Stimulated activated CD8-positive, alpha-beta memory T cell treated with anti-CD3 and anti-CD28 coated beads, Interleukin-4, amount 100 ng/mL, for 1 hour (primary cell): ENCODE measurements at places on chromosomes 13 and 19.

GRCh38 chr19:48926909-48927308 is 6.6 kb upstream of the DHDH start:
- no peak for DNase-seq

DNA sequence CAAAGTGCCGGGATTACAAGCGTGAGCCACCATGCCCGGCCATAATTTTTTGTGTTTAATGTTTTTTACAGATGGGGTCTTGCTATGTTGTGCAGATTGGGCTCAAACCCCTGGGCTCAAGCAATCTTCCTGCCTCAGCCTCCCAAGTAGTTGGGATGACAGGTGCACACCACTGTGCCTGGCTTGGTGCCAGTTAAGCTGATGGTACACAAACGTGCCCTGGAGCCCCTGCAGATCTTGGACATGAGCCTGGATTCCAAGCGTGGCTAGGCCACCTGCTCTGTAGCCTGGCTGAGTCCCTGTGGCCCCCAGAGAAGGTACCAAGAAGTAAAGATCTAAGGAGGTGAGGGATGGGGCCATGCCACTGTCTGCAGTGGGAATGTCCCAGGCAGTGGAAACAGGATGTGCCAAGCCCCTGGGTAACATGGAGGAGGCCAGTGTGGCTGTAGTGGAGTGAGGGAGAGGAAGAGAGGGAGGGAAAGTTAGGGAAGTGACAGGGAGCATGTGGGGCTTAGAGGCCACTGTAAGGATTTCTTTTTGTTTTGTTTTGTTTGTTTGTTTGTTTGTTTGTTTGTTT is 7.0 kb downstream of the PRODH2 start:
- no peak for DNase-seq

GRCh38 chr19:55563261-55563690 is 17.4 kb downstream of the ZNF579 start:
- no peak for DNase-seq

DNA sequence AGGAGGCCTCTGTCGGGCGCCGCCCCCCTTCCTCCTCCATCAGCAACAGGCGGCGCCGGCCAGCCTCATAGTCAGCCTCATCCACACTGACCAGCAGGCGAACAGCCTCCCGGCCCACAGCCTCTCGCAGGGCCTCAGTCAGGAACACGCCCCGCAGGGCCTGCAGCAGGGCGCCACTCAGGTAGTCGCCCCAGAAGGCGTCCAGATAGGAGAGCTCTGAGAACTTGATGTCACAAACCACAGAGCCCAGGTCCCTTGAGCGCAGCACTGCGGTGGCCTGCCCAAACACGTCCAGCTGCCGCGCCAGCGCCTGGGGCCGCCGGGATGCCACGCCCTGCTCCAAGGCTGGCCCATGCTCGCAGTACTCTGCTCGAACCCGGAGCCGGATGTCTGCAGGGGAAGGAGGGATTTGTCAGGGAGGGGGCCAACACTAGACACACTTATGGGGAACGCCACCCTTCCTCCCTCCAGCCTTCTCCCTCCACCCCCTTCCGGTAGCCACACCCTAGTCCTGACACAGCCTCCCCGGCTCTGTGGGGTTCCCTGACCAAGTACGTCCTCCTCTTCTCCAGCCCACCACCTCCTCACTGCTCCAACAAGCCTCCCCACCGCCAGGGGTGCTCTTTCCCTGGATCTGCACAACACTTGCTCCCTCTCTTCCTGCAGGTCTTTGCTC is 17.9 kb downstream of the DEDD2 start:
- DNase-seq = no peak

DNA sequence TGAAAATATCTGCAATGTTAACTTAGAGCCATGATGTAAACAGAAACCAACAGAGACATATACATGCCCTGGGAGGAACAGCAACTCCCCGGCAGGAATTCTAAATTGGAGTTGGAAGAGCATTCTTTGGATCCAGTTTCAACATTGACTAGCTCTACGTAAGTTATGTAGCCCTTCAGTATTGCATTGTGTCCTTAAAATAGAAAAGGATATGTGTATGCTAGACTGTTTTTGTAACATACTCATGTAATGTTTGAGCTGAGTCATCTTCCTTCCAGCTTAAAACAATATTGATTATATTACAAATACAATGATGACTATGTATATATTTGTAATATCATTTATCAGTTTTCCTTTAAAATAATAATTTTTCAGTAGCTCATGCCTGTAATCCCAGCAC is 1422.2 kb upstream of the PCDH20 start:
- no peak for DNase-seq

DNA sequence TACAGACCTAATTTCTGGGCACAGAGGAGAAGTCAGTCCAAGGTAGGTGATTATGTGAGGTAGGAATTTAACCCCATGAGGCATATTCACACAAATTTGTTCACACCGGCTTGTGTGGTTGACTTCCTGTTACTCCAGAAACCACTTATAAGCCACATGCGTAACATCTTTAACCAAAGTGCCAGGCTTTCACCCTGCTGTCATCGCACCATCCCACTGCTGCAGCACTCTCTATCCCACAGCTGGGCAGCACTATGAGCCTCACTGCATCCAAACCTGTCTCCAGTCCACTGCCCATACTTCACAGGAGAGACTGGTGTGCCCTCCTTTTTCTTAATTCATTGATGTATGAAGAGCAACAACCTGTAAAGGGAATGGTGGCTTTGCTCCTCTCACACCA is 128.2 kb upstream of the ARGLU1 start:
- DNase-seq = no peak

GRCh38 chr13:66427458-66427861 is 802.7 kb downstream of the PCDH9 start:
- DNase-seq = no peak

- DNase-seq = no peak
Observed at GRCh38 chr13:95968906-95969305, 84.3 kb downstream of the UGGT2 start.

GRCh38 chr13:68995972-68996667 is 1111.5 kb upstream of the ATXN8OS start:
- no peak for DNase-seq

GRCh38 chr19:2587001-2587719 is 111.2 kb downstream of the GADD45B start:
- DNase-seq = no peak

DNA sequence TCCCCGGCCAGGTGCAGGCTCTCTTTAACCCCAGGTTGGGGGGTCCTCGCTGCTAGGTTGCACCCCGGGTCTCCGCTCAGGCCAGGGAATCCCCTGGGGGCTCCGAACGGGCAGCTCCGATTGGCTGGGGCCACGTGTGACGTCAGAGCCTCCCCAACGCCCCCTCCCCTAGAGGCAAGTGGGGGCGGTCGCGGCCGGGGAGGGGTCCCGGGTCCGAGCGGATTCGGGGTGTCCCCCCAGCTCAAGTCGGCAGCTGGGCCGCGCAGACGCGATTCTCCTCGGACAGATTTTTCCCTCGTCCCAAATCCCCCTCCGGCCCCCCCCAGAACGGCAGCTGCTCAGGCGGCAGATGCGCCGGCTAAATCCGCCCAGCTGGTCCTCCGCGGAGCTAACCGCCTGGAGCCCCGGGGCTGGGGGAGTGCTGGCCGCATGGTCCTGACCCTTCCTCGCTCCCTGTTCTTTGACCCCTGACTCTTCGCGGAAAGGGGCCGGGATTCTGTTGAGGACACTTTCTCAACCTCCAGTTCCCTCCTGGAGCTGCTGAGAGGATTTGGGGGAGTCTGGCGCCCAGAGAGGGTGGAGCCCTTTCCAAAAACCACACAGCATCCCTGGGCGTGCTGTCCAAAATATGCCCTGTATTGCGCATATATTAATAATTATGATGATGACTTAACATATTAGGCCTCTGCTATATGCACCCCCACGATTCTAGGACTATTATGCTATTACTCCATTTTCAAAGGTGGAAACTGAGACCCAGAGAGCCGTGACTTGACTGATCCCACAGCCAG is 25.4 kb upstream of the SEMA6B start:
- DNase-seq = no peak

DNA sequence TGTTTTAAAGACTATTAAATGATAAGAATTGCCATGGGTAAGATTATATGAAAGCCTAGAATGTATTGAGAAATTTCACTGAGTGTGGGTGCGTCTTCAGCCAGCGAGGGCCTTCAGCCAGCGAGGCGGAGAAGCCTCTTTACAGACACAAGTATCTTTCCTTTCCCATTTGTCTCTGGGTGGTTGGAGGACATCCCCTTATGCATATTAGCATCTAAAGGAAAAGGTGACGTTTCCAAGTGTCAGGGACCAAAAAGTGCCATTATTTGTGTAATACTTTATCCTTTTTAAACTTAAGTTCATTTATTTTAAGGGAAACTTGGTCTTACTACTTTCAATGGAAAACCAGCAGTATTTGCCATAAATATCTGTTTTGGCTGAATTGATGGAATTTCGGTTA is 22.2 kb downstream of the SMARCA4 start:
- no peak for DNase-seq

- DNase-seq = no peak
Observed at GRCh38 chr13:107817647-107818287, 397.6 kb downstream of the LIG4 start.

DNA sequence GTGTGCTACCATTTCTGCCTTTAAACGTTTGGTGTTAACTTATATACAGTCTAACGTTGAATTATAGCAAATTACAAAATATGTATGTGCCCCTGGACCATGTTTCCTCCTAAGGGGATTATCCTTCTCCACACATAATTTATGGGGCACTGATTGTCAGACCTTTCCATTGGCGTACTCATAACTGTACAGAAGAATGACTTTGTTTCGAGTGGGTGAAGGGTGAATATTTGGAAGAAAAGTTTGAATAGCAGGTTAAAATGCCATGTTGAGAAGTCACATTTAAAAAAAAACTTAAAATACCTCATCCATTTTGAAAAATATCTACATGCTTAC is 58.8 kb downstream of the SLC10A2 start:
- DNase-seq = no peak

- DNase-seq = no peak
Observed at GRCh38 chr13:45048890-45049407, 59.6 kb downstream of the GPALPP1 start.

DNA sequence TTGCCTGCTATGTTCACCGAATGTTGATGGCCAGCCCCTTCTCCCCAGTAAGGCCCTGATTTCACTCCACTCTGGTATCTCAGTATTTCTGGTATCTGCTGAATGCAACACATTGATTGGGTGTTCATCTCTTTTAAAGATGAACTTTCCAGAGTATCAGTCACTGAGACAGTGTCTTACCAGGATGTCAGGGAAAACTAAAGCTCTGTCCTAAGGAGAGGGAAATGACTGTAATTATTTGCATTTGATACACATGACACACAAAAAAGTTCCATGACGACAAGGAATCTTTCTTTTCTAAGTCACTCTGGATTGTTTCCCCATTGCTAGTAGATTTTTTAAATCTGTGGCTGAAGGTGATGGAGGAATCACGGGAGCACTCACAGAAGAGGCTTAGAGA is 2.2 kb downstream of the GPC5 start:
- no peak for DNase-seq

DNA sequence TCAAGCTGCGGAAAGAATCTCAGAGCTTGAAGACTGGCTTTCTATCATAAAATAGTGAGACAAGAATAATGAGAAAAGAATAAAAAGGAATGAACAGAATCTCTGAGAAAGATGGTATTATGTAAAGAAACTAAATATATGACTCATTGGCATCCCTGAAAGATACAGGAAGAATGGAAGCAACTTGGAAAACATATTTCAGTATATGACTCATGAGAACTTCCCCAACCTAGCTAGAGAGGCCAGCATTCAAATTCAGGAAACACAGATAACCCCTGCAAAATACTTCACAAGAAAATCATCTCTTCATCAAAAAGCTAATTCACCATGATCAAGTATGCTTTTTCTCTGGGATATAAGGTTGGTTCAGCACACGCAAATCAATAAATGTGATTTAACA is 2318.0 kb downstream of the PCDH9 start:
- no peak for DNase-seq

- no peak for DNase-seq
Observed at GRCh38 chr13:75021151-75021550, 460.8 kb downstream of the TBC1D4 start.

DNA sequence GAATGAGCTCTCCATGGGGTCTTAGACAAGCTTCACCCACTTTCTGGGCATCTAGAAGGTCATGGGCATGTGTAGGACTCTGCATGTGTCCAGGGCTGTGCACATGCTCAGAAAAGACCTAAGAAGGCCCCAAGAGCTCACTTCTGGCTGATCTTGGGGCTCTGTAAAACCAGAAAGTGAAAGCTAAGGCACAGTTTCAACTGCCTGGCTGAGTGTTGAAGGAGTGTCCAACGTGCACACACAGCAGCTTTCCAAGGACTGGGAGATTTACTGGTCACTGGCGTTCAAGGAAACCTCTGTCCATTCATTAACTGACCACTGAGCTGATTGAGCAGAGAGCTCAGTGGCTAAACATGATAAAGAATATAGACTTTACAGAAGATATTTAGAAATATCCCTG is 137.9 kb downstream of the KATNAL1 start:
- no peak for DNase-seq

DNA sequence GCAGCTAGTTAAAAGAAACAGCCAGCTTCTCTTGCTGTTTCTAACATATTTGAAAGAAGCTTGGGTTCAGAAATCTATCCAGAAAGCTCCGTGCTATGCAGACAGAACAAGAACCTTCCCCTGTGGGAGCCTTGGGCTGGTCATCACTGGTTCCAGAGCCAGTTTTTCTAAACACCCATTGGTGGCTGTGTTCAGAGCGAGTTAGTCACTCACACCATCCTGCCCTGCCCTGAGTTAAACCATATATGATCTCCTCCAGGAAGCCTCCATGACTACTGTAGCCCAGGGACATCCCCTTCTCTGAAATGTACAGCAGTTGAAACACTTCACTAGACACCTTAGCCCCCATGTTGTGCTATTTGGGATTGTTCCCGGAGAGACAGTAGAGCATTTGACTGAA is 200.8 kb upstream of the SGCG start:
- no peak for DNase-seq

DNA sequence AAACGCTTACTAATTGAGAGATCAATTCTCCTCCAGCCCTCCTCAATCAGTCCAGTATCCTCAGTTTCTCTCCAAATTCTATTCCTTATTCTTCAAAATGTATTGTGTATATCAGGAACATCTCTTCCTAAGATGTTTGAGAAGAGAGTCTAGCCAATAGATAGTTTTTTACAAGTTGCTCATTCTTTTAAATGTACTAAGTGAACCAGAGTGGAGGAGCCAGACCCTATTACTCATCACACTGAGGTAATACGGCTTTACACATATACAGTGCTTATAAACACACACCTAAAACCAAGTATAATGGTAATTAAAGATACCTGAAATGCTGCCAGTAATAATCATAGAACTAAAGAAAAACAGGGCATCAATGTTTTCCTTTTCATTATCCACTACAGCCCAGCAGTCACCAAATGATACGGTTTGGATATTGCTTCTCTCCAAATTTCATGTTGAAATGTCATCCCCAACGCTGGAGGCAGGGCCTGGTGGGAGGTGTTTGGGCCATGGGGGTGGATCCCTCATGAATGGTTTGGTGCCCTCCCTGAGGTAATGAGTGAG is 45.2 kb upstream of the HMGB1 start:
- no peak for DNase-seq

- DNase-seq = no peak
Observed at GRCh38 chr13:93140912-93141311, 85.7 kb upstream of the GPC6 start.
